Activated T-cell treated with anti-CD3 and anti-CD28 coated beads for 48 hours (primary cell): ENCODE measurements at places on chromosomes 2 and 18.

DNA sequence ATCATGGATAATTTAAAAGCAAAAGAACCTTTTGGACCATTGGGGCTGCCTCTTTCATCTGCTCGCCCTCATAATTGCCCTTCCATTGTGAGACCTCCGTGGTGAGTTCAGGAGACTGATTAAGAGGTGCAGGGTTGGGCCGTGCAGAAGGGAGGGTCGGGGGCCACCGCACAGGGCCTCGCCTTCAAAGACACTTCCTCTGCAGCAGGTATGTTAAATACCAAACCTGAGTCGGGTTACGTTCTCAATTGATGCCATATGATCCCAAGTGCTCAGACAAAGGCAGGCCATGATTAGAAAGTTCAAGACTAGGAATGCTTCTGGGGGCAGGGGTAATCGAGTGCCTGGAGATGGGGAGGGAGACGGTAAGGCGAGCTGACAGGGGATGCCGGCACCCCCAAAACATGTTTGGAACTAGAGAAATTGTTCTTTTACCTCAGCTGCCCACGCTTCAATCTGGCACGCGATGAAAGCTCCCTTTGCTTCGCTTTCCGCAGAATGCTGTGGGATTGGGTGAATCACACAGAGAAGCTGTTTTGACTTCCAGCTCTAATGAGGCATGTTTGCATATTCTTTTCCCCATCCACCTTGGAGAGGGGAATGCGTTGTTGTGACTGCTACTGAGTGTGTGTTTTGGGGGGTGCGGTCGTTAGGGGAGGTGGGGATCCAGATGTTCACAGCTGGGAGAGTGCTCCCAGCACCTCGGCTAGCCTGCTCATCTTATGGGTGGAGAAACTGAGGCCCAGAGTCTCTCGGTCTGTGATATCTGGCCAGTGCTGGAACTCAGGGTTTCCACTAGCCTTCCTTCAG lies 309.1 kb downstream of the MYCN start:
- DNase-seq: no peak

- no peak for DNase-seq
Observed at GRCh38 chr18:62336618-62337017, 11.5 kb downstream of the TNFRSF11A start.

- no peak for DNase-seq
Observed at GRCh38 chr18:69300185-69300584, 100.5 kb upstream of the DOK6 start.

GRCh38 chr2:80703532-80703931 lies 399.0 kb upstream of the LRRTM1 start:
- no peak for DNase-seq

DNA sequence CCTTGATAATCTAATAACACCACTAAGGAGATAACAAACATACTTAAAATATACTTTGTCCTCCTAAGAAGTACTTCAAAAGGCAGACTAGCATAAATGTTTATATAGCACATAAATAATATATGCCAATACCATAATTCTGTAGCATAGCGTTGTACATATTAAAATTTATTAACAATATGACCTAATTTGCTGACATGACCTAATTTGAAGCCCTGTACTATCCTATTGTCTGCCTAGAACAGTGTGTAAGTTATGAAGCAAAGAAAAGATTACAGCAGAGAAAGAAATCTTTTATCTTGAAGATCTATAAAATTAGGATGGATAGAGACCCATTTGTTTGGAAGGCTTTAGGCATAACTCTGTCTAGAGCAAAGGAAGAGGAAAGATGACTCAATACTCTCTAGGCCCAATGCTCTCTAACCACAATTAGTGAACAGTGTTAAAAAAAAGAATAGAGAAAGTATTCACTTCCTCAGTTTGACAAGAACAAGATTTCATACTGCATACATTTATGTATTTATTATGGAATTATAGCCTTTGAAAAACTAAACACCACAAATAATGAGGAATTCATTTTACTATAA lies 231.3 kb downstream of the ZRANB3 start:
- DNase-seq: no peak

DNA sequence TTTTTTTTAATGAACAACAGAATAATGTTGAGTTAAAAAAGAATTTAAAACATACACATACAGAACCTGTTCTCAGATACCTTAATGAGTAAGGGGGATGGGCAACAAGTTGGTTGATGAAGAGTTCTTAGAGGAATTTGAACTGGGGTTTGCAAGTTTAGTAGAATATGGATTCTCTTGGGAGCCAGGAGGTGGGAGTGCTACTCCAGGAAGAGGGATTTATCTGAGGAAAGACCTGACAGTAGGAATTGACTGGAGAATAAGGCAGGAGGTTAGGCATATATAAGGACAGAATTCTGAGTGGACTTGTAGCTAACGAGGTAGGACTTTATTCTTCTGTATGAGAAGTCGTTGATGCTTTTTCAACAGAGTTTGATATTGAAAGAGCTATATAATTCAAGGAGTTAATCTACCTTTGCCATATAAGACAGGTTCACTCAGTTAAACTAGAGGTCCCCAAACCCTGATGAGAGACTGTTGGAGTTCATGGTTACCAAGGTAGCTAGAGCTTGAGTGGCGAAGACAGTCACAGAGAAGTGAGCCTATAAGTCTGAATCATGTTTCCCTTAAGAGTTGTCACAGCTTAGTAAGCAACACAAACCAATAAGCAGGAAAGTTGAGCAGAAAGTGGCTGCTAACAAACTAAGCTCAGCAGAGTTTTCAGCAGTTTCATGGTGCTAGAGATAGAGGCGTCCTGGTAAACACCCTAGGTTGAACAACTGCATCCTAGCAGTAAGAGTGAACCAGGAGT lies 88.2 kb downstream of the NCOA1 start:
- no peak for DNase-seq
